GM12892 (cell line): ENCODE measurements at places on chromosomes 4 and X.

DNA sequence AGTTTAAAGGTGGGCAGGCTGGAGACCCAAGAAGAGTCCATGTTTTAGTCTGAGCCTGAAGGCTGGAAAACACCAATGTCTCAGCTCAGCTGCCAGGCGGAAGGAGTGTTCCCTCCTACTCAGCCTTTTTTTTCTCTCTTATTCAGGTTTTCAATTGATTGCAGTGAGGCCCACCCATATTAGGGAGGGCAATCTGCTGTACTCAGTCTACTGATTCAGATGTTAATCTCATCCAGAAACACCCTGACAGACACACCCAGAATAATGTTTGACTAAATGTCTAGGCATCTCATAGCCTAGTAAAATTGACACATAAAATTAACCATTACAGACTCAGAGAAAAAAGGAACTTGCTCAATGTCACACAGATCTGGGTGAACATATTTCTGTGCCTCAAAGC is 347.1 kb downstream of the GBA3 start:
- no peak for DNase-seq

GRCh38 chr4:133151341-133151690 is 2.2 kb downstream of the PCDH10 start:
- DNase-seq: no peak

DNA sequence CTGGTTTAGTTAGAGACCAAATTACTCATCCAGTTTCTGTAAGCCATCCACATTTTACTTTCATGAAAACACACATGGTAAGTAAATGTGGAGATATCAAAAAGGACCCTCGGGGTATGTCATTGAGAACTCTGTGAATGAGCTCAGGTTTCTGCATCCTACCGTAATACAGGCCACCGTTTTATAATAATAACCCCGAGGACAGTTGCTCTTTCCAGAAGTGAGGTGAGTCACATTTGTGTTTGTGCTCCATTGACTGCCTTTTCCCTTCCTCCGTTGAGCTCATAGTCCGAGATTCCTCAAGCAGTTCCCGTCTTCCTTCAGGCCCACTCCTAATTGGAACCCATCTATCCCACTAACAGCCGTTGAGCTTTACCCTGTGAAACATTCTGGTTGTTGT is 95.3 kb downstream of the GRID2 start:
- DNase-seq: no peak

GRCh38 chr4:125191232-125191631 is 123.5 kb upstream of the FAT4 start:
- no peak for DNase-seq

- no peak for DNase-seq
These were observed 208.2 kb downstream of the EVC2 start for GRCh38 chr4:5500165-5500564.
